ENCODE measurements at places on chromosomes 2 and 18.

DNA sequence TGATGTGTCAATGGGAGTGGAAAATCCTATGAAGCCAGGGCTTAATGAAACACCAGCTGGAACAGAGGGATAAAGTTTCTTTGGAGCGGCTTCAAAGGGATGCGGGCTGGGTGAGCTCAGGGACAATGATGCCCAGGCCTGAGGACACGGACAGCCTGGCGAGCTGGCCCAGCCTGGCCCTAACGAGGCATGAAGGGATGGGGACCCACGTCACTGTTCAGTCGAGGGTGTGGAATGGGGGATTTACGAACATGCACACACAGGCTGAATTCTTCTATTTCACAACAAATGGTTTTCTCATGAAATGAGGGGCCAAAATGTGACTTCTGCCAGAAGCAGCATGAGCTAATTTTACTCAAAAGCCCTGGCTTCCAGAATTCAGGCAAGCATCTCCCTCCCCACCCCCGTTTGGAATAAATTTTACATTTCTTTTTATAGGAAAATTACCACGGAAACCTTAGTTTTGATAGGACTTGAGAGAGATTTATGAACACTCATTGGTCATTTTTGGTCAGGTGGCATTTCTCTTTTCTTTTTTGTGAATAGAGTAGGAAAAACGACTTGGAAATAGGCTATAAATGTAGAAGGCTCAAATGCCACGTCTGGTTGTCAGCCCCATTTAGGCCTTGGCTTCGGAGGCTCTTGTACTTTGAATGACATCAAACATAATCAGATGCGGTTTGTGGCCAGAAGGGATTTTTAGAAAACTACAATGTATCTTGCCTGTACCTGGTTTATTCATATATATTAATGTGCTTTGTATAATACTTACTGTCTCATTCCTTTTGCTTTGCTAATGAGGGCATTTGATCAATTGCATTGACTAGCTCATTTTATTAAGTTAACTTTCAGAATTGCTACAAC is 893.8 kb upstream of the CELF4 start:
- DNase-seq, result no peak

DNA sequence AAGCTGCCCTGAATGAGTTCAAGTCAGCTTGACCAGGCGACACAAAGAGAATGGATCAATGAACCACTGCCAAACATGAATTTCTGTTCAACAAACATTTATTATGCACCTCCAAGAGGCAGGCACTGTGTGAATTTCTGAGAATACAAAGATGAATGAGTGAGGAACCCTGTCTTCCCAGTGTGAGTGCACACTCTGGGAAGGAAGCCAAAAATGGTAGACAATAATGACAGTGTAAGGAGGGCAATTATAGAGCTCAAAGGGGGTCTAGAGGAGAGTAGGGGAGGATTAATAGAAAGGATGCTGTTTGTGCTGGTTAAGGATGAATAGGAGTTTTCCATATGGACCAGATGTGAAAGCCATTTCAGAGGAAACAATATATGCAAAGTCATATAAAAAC is 213.4 kb downstream of the DCC start:
- no peak for DNase-seq

- DNase-seq, result no peak
Observed at GRCh38 chr2:167857416-167857815, 390.0 kb downstream of the STK39 start.

DNA sequence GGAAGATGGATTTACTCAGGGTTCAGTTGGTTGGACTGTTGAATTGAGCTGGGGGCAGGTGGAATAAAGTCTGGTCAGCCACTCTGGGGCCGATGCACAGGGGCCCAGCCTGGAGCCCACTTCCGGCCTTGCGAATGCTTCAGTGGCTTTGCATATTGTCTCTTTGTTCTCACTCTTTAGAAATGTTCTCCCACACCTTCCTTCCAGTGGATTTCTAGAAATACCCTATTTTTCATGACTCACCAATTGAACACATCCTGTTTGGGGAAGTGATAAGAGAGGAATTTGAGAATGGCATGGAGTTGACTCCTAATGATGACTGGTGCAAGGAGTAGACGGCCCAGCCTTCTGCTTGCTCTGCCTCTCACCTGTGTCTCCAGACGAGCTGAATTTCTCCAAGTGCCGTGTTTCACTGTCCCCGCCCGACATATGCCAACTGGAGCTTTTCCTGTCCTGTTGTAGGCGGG is 28.1 kb downstream of the ASAP2 start:
- DNase-seq, result no peak

DNA sequence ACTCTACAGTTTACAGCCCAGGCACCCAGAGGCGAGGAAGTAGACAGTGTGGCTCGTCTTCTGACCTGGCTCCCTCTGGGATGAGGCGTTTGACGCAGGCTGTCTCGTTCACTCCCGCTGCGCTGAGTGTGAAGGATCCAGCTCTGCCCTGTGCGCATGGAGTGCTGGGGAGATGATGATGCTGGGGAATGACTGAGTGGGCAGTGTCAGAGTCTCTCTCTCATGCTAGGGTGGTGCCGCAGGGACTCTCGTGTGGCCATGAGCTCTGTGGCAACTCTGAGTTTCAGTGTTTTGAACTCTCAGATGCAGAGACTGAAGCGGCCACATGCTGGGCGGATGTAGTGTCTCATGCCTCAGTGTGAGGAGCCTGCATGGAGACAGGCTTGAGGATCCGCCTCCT is 118.4 kb upstream of the TPO start:
- no peak for DNase-seq

DNA sequence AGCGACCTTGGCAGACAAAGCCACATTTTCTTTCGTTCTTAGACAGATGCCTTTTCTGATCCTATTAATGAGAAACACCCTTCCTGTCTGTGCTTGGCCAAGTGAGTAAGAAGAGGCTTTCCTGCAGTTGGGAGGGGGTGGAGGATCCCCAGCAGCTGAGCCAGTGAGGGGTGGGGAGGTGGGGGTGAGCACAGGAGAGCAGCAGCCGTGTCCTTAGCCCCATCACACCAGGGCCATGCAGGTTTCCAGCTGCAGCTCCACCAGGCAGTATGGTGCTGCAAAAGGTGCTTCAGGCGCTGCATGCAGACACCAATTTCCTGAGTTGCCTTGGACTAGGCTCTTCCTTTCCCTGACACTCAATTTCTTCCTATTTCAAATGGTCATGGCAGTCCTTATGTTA is 123.3 kb upstream of the SIX2 start:
- DNase-seq, result no peak

- DNase-seq, result no peak
Observed at GRCh38 chr2:207362716-207363115, 167.0 kb upstream of the CREB1 start.

DNA sequence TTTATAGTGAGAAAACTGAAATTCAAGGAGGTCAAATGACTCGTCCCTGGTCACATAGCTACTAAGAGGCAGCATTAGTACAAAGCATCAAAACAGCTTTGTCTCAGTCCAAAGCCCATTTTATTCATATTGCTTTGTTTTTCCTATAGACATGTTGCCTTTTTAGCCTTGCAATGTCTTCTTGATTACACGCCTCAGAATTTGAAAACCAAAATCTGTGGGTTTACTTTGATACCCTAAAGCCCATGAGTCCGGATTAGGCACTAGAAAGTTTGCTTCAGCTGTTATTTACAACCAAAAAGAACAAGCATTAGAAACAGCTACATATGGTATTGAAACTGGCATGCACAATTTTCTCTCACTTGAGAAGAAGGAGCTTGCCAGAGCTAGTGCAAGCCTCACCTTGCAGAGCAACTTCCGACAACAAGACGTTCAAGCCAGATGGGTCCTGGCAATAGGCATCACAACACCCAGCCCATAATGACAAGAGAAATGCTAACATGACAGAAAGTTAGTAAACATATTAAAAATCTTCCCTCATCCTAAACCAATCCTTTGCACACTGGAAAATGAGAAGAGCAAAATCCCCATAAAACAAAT is 276.8 kb downstream of the RIT2 start:
- DNase-seq, result no peak

- no peak for DNase-seq
Observed at GRCh38 chr18:48840491-48840877, 110.3 kb downstream of the SMAD7 start.

DNA sequence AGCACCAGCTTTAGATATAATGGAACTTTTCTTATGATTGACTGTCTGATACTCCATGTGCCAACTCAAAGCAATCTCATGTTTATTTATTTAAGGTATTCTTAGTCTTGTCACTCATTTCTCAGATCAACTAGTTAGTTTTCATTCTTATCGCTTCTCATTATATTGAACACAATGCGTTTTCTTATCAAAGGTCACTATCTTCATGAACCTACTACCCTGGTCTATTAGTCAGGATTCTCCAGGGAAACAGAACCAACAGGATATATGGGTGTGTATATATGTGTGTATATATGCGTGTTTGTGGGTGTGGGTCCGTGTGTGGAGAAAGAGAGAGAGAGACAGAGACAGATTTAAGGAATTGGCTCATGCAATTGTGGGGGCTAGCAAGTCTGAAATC is 619.9 kb downstream of the ZEB2 start:
- DNase-seq, result no peak

GRCh38 chr18:79989195-79989497 is 783 bp upstream of the TXNL4A start:
- DNase-seq, result no peak

Measured in stimulated activated CD4-positive, alpha-beta T cell treated with anti-CD3 and anti-CD28 coated beads, Interleukin-2, amount 100 ng/mL, for 4 hours (primary cell).